Daoy (cell line): ENCODE measurements at places on chromosomes 12 and 14. TPM values are rescaled to one million over a fixed set of nuclear protein-coding genes. Genes with fewer than 3 reads are reported as not detected.

CD9 gene
- total RNA-seq = 83.5 and 95.3 TPM in 2 replicates

MAP4K5 gene
- total RNA-seq = 94.4 and 175 TPM in 2 replicates

DHH gene
- total RNA-seq = not detected in 2 replicates

JPH4 gene
- total RNA-seq = 0.29 TPM in 1 of 2 replicates, not detected in the other

EMP1 gene
- 116 and 250 TPM in 2 replicates for total RNA-seq

IQSEC3 gene
- total RNA-seq = 0.06 and 0.15 TPM in 2 replicates

C12orf50 gene
- not detected in 2 replicates for total RNA-seq

ACSM4 gene
- total RNA-seq = not detected in 2 replicates

RASSF9 gene
- total RNA-seq = 0.34 and 0.80 TPM in 2 replicates

ITGA7 gene
- 2.4 and 3.4 TPM in 2 replicates for total RNA-seq

SLCO1B1 gene
- total RNA-seq = not detected in 2 replicates

IL26 gene
- not detected in 2 replicates for total RNA-seq

PLXNC1 gene
- total RNA-seq = 2.1 and 4.0 TPM in 2 replicates

CLEC4D gene
- not detected in 2 replicates for total RNA-seq

BCAT1 gene
- 101 and 104 TPM in 2 replicates for total RNA-seq

HVCN1 gene
- 0.23 TPM in 1 of 2 replicates, not detected in the other for total RNA-seq

NRXN3 gene
- total RNA-seq = 0.11 and 0.68 TPM in 2 replicates

CLEC1B gene
- total RNA-seq = not detected in 2 replicates

IPO8 gene
- total RNA-seq = 22.3 and 27.9 TPM in 2 replicates

GNPTAB gene
- 20.7 and 21.1 TPM in 2 replicates for total RNA-seq

SMOC1 gene
- 3.7 and 5.9 TPM in 2 replicates for total RNA-seq

KCNH5 gene
- 1.1 and 3.7 TPM in 2 replicates for total RNA-seq

RABGGTA gene
- total RNA-seq = 21.5 and 22.1 TPM in 2 replicates

C14orf132 gene
- 3.7 and 5.9 TPM in 2 replicates for total RNA-seq

ZNF891 gene
- total RNA-seq = 0.51 and 0.77 TPM in 2 replicates

ARHGDIB gene
- 308 and 347 TPM in 2 replicates for total RNA-seq

IL31 gene
- not detected in 2 replicates for total RNA-seq

NID2 gene
- total RNA-seq = 6.4 and 9.9 TPM in 2 replicates

SLC25A47 gene
- not detected in 2 replicates for total RNA-seq

PRICKLE1 gene
- 2.4 and 13.2 TPM in 2 replicates for total RNA-seq

RNF212B gene
- not detected in 2 replicates for total RNA-seq

LIN7A gene
- 0.12 and 1.3 TPM in 2 replicates for total RNA-seq

ASCL1 gene
- total RNA-seq = 0.06 TPM in 1 of 2 replicates, not detected in the other

KLRC1 gene
- total RNA-seq = not detected in 2 replicates

KRT77 gene
- total RNA-seq = not detected in 2 replicates

MIP gene
- total RNA-seq = not detected in 2 replicates

SMCO2 gene
- not detected in 2 replicates for total RNA-seq

CD63 gene
- total RNA-seq = 638 and 824 TPM in 2 replicates

CDH24 gene
- 4.2 and 5.5 TPM in 2 replicates for total RNA-seq

PMEL gene
- total RNA-seq = 0.06 and 0.12 TPM in 2 replicates

RIC8B gene
- total RNA-seq = 15.5 and 21.9 TPM in 2 replicates

CFAP73 gene
- not detected in 2 replicates for total RNA-seq

DEPDC4 gene
- total RNA-seq = 1.1 and 2.4 TPM in 2 replicates

HIP1R gene
- 17.5 and 20.6 TPM in 2 replicates for total RNA-seq

FAM181A gene
- total RNA-seq = not detected in 2 replicates

MYO1H gene
- total RNA-seq = not detected in 2 replicates

LRTM2 gene
- 0.36 TPM in 1 of 2 replicates, not detected in the other for total RNA-seq

POTEG gene
- 0.34 and 0.45 TPM in 2 replicates for total RNA-seq

CCDC175 gene
- total RNA-seq = 0.12 TPM in 1 of 2 replicates, not detected in the other

BCL7A gene
- total RNA-seq = 7.1 and 9.4 TPM in 2 replicates

HSPA2 gene
- total RNA-seq = 5.6 and 6.1 TPM in 2 replicates

ADGRD1 gene
- 11.8 and 15.6 TPM in 2 replicates for total RNA-seq

FOXN4 gene
- total RNA-seq = 0.06 and 0.12 TPM in 2 replicates

TAS2R31 gene
- total RNA-seq = 0.97 TPM in 1 of 2 replicates, not detected in the other

ANG gene
- 1.3 and 2.4 TPM in 2 replicates for total RNA-seq

CD27 gene
- total RNA-seq = not detected in 2 replicates

CPNE6 gene
- total RNA-seq = not detected in 2 replicates
